Activated CD8-positive, alpha-beta memory T cell treated with anti-CD3 and anti-CD28 coated beads, Interleukin-2, amount 10 ng/mL, durations not matched to agents 7 days and 5 days (primary cell): ENCODE measurements at places on chromosomes 2 and 18. TPM values are rescaled to one million over a fixed set of nuclear protein-coding genes. Genes with fewer than 3 reads are reported as not detected.

- H3K27ac ChIP-seq, result peak overlapping the region; percentile 37
- peaks cover 8% of the 10 kb centered on the region for H3K4me1 ChIP-seq
- peak; percentile 65 for DNase-seq
- no peaks in the 10 kb centered on the region for H3K36me3 ChIP-seq
- H3K27me3 ChIP-seq, result peaks cover 16% of the 10 kb centered on the region
Observed at GRCh38 chr2:241009601-241010530, 11.4 kb downstream of the SNED1 start.

GRCh38 chr2:68714866-68715265, 19.7 kb upstream of the ARHGAP25 start:
- H3K4me3 ChIP-seq, result peak overlapping the region; percentile 27
- H3K27ac ChIP-seq, result peak overlapping the region; percentile 78
- peaks cover 4% of the 10 kb centered on the region for H3K36me3 ChIP-seq
- DNase-seq, result peak; percentile 81
- no peaks in the 10 kb centered on the region for H3K27me3 ChIP-seq

Gene SLC30A3
- total RNA-seq, result 0.47 TPM

DNA sequence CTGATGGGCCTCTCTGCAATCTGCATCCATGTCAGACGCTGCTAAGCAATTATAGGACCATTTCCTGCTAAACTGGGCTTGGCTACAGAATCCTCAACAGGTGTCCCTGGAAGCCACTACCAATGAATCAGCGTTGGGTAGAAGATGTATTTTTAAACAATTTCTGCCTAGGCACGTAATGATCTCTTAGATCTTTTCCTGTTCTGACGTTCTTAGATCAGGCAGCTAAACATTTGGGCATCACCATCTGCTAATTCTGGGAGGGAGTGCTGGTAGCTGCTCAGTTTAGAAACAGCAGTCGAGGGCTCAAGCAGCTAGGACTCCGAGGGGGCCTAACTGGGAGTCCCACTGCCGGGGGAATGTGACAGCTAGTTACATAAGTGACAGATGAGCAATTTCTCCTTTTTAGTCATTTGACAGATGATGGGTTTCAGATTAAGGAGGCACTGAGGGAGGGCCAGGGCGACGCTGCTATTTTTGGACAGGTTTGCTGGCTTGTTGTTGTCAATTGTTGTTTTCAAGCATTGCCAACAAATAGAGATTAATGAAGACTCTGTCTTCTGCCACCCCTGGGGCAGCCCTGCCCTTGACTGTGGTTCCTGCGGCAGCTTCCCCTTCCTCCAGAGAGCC, 92.7 kb downstream of the MRO start:
- H3K27me3 ChIP-seq, result peaks cover 3% of the 10 kb centered on the region
- no peak overlapping the region for H3K4me3 ChIP-seq
- DNase-seq, result no peak
- no peaks in the 10 kb centered on the region for H3K36me3 ChIP-seq
- H3K27ac ChIP-seq, result no peak overlapping the region

DNA sequence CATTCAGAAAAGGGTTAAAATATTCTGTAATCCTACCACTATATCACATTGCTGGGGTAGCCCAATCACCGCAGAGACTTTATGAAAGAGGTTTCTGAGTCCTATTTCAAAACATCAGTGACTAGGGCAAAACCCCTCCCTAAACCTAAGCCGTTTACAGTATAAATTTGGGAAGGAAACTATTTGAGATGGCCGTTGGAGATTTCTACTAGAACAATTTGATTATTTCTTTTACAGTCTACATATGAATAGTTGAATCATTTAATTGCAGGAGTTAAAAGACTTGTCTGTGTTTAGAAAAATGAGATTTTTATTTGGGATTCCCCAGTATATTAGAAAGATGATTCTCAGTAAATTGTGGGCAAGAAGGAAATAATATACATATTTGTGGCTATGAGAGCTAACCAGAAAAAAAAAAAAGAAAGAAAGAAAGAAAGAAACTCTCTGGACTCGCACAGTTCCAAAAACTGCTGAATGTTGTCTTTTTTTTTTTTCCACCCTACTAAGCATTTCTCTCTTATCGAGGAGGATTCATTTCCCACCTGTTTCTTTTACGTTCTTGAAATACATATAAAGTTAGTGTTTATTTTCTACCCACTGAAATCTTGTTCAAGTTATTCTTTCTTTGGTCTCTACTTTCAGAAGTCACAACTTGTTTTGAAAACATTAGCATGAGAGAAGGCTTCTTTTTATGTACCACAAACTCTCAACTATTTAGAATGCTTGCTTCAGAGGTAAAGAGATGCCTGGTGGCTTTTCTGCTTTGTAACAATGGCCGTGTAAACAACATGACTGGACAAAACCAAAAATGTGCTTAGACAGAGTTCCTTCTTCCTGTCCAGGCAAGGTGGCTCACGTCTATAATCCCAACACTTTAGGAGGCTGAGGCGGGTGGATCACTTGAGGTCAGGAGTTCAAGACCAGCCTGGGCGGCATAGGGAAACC, 65.9 kb downstream of the BCL2 start:
- peak overlapping the region; percentile 34 for H3K4me3 ChIP-seq
- peaks cover 78% of the 10 kb centered on the region for H3K4me1 ChIP-seq
- H3K27me3 ChIP-seq, result no peaks in the 10 kb centered on the region
- H3K27ac ChIP-seq, result peak overlapping the region; percentile 81
- H3K36me3 ChIP-seq, result peaks cover 76% of the 10 kb centered on the region

Gene COL4A4
- not detected for total RNA-seq

GRCh38 chr2:27754831-27755230, 16.7 kb upstream of the MRPL33 start:
- no peaks in the 10 kb centered on the region for H3K36me3 ChIP-seq
- peaks cover 9% of the 10 kb centered on the region for H3K4me1 ChIP-seq
- no peak overlapping the region for H3K27ac ChIP-seq

DNA sequence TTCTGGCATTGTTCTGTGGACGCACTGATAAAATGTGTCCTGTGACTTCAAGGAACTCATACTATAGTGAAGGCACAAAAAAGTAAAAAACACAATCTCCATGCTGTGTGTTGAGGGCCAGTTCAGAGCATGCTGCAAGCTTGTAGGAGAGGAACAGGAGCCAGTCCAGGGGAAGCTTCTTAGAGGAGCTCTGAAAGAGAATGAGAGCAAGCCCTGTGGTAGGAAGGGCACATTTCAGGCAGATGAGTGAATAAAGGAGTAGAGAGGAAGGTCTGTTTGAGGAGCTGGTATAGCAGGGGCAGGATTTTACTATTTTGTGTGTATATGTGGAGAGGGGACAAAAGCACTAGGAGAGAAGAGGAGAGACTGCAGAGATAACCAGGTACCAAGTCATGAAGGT, 478.3 kb downstream of the ZEB2 start:
- no peak for DNase-seq
- peaks cover 4% of the 10 kb centered on the region for H3K36me3 ChIP-seq
- H3K4me3 ChIP-seq, result no peak overlapping the region
- H3K27me3 ChIP-seq, result no peaks in the 10 kb centered on the region

DNA sequence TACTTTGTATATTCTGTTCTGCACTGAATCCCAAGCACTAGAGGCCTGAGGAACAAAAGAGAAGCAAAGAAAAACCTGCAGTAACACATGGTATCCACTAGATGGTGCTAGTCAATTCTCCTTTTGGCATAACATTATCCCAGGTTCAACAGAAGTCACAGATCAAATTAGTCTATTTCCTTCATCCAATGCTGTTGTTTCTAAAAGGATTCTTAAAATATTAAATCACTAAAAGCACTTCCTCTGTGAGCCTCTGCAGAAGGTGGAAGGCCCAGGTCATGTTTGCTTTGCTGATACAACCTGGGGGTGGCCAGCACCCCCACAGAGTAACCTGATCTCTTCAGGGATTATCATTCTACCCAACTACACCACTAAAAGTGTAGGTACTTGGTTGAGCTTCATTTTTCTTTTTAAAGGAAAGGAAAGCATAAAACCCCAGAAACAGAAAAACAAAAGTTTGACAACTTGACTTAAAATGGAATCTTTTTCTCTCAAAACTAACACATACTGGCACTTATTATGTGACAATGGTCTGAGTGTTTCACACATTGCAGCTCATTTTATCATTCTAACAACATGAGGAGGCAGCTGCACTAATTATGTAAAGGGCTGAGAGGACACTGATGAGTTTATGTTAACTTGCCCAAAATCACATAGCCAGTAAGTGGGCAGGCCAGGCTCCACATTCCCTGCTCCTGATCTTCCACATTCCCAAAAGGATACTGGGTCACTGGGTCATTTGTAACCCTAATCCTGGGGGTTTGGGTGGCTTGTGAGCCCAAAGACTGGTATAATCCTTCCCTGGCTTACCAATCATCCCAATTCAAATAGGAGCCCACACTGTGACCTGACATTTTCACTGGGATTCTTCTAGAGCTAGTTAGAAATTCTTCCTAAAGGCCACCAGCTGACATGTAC, 66.8 kb upstream of the DNER start:
- H3K27ac ChIP-seq, result no peak overlapping the region
- no peaks in the 10 kb centered on the region for H3K27me3 ChIP-seq
- DNase-seq, result no peak

GRCh38 chr2:214489702-214490101, 78.8 kb downstream of the VWC2L start:
- no peaks in the 10 kb centered on the region for H3K4me1 ChIP-seq
- no peaks in the 10 kb centered on the region for H3K27me3 ChIP-seq
- H3K4me3 ChIP-seq, result no peak overlapping the region
- no peak overlapping the region for H3K27ac ChIP-seq
- H3K36me3 ChIP-seq, result no peaks in the 10 kb centered on the region

Gene SLC38A11
- total RNA-seq, result not detected

- no peak overlapping the region for H3K27ac ChIP-seq
- H3K36me3 ChIP-seq, result peaks cover 57% of the 10 kb centered on the region
- DNase-seq, result no peak
- H3K27me3 ChIP-seq, result no peaks in the 10 kb centered on the region
- H3K4me3 ChIP-seq, result no peak overlapping the region
Observed at GRCh38 chr18:210733-211132, 52.4 kb downstream of the USP14 start.

Gene C2orf66
- total RNA-seq, result 0.16 TPM

DNA sequence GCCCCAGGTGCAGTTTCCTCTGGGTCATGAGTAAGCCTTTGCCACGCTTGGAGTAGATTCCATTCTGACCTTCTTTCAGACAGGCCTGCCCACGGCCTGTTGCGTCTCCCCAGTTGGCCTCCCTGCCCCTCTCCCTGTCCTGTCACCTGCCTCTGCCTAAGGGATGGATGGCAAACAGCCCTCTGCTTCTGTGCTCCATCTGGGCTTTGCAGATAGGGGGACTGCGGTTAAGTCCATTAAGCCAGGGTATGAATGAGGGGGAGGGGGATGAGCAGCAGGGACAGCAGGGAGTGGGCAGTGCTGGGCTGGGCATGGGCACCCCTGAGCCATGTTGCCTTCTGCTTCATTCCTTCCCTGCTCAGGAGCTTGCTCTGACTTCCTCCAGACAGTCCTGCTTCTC, 37.6 kb upstream of the B3GNT7 start:
- H3K27me3 ChIP-seq, result no peaks in the 10 kb centered on the region
- no peak overlapping the region for H3K27ac ChIP-seq
- no peaks in the 10 kb centered on the region for H3K36me3 ChIP-seq
- H3K4me1 ChIP-seq, result peaks cover 15% of the 10 kb centered on the region

Gene CDKL4
- 0.32 TPM for total RNA-seq

DNA sequence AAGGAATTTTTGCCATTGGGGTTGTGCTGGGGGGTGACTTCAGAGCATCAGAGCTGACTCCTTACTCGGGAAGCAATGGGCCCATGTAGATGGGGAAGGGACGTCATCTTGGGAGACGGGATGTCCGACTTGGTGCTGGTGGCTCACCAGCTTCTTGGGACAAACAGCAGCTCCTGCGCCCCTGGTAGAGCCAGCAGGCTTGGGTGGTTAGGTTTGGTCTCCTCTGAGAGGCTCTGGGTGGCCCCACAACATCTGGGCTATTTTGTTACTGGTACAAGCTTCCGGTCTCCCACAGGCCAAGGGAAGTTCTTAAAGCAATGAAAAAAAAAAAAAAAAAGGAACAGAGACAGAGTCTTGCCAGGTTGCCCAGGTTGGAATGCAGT, 1.8 kb downstream of the NGEF start:
- no peak overlapping the region for H3K27ac ChIP-seq
- no peak overlapping the region for H3K4me3 ChIP-seq
- peak; percentile 34 for DNase-seq
- H3K4me1 ChIP-seq, result no peaks in the 10 kb centered on the region

- H3K4me1 ChIP-seq, result peaks cover 36% of the 10 kb centered on the region
- no peaks in the 10 kb centered on the region for H3K27me3 ChIP-seq
- peaks cover 6% of the 10 kb centered on the region for H3K36me3 ChIP-seq
- DNase-seq, result no peak
- H3K4me3 ChIP-seq, result no peak overlapping the region
- no peak overlapping the region for H3K27ac ChIP-seq
Observed at GRCh38 chr2:54076586-54076985, 38.8 kb upstream of the ACYP2 start.

- no peak overlapping the region for H3K27ac ChIP-seq
- H3K4me1 ChIP-seq, result peaks cover 17% of the 10 kb centered on the region
- no peak overlapping the region for H3K4me3 ChIP-seq
- no peaks in the 10 kb centered on the region for H3K27me3 ChIP-seq
- DNase-seq, result no peak
Observed at GRCh38 chr2:43450617-43451016, 145.2 kb downstream of the THADA start.

DNA sequence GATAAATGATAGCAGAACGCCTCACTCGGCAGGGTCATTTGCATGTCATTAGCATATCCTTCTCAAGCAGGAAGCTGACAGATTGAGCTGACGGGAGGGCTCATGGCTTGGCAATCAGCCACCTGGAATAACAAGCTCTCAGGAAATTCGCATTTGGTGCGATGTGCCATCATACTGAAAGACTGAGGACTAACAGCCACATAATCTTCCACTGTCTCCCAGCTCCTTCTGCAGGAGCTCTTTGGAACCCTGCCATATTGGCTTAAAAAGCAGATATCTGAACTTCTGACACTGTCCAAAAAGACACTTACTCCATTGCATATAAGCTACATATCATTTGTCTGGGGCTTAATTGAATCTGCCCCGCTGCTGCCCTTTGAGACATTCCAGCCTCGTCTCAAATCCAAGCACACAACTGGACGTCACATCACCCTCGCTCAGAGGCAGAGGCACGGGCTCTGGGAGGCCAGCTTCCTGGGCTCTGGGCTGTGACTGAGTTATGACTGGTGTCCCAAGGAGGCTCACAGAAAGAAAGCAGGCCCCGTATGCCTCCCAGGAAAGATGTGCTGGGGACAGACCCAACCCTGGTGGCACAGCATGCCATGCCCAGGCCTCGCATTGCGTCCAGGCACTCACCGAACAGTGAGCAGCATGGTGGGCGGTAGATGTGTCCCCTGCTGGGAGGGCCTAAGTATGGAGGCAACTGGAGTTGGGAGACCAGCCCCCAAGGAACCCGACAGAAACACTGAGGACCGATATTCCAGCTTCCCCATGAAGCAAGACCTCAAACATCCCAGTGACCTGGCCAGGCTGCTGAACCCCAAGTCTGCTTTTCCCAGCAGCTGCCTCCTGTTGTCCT, 228.0 kb downstream of the ATAD2B start:
- no peaks in the 10 kb centered on the region for H3K27me3 ChIP-seq
- no peak overlapping the region for H3K27ac ChIP-seq
- no peak for DNase-seq
- no peak overlapping the region for H3K4me3 ChIP-seq

- no peaks in the 10 kb centered on the region for H3K4me1 ChIP-seq
- no peaks in the 10 kb centered on the region for H3K27me3 ChIP-seq
- no peak overlapping the region for H3K27ac ChIP-seq
- no peaks in the 10 kb centered on the region for H3K36me3 ChIP-seq
- no peak overlapping the region for H3K4me3 ChIP-seq
Observed at GRCh38 chr18:32884543-32884942, 111.7 kb upstream of the KLHL14 start.
